CD4-positive, alpha-beta T cell treated with Interleukin-15 for 1 hour (primary cell): ENCODE measurements at places on chromosomes 2 and 18.

GRCh38 chr2:121196132-121196848, 88.7 kb downstream of the TFCP2L1 start:
- no peak for DNase-seq

GRCh38 chr18:53457068-53457467, 767.4 kb downstream of the MBD2 start:
- no peak for DNase-seq

- no peak for DNase-seq
Observed at GRCh38 chr2:240439698-240440151, 4.3 kb downstream of the GPC1 start.

- DNase-seq: no peak
Observed at GRCh38 chr2:192414794-192415193, 220.1 kb upstream of the TMEFF2 start.
